SJSA1 (cell line): ENCODE measurements at places on chromosomes 7 and 10.

DNA sequence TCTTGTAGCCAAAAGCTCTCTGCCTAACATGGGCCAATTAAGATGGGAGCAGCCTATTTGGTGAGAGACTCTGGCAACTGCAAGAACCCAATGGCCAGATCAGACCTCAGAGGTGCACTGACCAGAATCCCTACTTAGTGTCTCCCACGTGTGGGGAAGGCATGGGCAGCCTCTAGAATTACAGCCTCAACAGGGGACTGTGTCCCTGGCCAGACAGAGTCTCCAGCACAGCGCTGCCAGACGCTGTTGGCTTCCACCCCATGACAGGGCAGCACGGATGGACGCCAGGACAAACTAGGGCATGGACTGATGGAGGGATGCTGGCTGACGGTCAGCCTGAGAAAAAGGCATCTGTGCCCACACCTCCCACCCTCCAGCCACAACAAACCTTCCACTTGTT, 729.3 kb upstream of the AUTS2 start:
- H3K27me3 ChIP-seq, result no peaks in the 10 kb centered on the region
- no peak for DNase-seq
- no peak overlapping the region for H3K4me3 ChIP-seq

- no peak overlapping the region for H3K27ac ChIP-seq
- H3K4me3 ChIP-seq, result no peak overlapping the region
Observed at GRCh38 chr10:66795866-66796265, 130.0 kb upstream of the LRRTM3 start.

DNA sequence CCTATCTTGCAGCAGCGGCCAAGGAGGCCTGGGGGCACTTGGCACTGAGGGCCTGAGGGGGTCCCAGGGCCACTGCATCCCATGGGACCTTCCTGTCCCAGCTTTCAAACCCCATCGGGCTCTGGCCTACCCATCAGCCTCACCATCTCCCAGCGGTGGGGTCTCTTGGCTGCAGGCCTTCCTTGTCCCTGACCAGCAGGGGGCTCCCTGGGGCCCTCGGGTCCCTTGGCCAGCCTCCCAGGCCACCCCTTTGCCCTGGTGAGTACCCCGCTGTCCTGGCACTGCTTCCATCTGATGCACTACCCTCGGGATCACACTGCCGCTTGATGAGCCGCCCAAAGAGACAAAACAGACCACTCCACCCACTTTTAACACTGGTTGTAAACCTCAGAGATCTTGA, 43.5 kb downstream of the YKT6 start:
- no peak overlapping the region for H3K27ac ChIP-seq
- no peak for DNase-seq
- no peak overlapping the region for H3K4me3 ChIP-seq
- H3K4me1 ChIP-seq, result no peaks in the 10 kb centered on the region
- no peaks in the 10 kb centered on the region for H3K27me3 ChIP-seq

GRCh38 chr7:2084781-2085505, 147.8 kb downstream of the MAD1L1 start:
- DNase-seq, result no peak
- no peaks in the 10 kb centered on the region for H3K27me3 ChIP-seq
- no peak overlapping the region for H3K27ac ChIP-seq
- no peak overlapping the region for H3K4me3 ChIP-seq
- no peaks in the 10 kb centered on the region for H3K36me3 ChIP-seq
- no peaks in the 10 kb centered on the region for H3K4me1 ChIP-seq

DNA sequence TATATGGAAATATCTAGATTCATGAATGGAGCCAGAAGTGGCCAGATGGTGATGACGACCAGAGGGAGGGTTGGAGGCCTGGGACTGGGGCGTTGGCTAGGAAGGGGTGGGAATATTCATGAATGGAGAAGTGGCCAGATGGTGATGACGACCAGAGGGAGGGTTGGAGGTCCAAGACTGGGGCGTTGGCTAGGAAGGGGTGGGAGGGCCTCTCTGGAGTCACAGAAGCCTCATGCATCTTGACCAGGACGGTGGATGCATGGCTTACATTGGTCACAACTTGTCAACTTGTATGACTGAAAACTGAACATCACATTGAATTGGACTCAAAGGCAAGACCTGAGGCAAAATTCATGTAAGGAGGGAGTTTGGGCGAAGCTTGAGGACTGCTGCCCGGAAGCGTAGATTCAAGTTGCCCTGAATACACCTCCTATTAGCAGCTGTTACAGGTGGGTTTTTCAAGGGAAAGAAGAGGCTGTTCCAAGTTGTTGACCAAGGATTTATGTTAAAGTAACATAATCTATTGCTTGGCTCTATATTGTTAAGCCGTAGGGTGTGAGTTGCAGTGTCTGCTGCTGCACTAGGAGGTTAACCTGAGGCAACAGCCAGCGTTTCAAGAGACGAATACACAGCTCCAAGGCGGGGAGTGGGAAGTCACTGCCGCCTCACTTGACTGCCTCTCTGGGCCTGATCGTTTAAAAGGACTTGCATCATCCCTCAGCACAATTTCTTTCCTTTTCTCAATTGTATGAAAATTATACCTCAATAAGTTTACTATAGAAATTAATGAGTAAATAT, 55.1 kb upstream of the FAM20C start:
- H3K4me1 ChIP-seq, result no peaks in the 10 kb centered on the region
- H3K27me3 ChIP-seq, result no peaks in the 10 kb centered on the region; the same call in 1 of the 2 replicates
- no peak overlapping the region for H3K4me3 ChIP-seq
- no peak overlapping the region for H3K27ac ChIP-seq
